NCI-H2081 (cell line): ENCODE measurements at places on chromosomes 7 and 10.

- DNase-seq = no peak
Observed at GRCh38 chr7:107479303-107479702, 9.4 kb downstream of the GPR22 start.

DNA sequence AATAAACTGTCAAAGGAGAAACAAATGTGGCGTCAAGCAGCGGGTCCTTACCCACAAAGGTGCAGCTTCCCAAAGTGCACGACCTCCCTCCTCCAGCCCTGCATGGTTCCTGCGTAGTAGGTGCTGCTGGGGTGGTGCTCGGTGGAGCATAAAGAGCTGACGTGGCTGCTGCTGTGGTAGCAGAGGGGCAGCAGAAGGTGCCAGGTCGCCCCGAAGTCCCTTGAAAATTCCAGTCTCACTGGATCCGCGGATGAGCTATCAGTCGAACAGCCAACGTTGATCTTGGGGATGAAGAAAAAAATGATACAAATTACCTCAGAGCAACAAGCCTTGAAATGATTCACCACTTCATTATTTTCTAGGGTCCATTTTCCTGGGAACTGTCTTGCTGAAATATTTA, 105.0 kb upstream of the SLC26A5 start:
- DNase-seq = no peak

DNA sequence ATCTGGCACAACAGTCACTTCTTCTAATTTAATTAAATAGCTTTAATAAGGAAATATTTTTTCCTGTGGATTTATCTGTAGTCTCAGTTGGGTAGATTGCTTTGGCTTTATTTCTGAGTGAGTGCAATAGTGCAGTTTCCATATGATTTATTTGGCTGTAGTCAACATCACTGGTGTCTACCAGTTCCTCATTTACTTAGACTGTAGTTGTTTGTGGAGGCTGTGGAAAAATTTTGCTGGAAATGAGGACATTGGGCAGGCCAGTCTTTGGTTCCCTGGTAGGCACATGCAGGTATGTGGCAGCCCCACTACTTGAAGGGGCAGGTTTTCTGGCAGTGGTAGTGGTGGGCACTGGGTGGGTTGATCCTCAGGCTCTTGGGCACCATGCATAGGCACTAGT, 15.5 kb downstream of the TAS2R40 start:
- DNase-seq = no peak

- DNase-seq = no peak
Observed at GRCh38 chr7:87414794-87415188, 60.7 kb downstream of the ABCB4 start.

GRCh38 chr7:43954524-43955228, 28.4 kb downstream of the UBE2D4 start:
- no peak for DNase-seq

DNA sequence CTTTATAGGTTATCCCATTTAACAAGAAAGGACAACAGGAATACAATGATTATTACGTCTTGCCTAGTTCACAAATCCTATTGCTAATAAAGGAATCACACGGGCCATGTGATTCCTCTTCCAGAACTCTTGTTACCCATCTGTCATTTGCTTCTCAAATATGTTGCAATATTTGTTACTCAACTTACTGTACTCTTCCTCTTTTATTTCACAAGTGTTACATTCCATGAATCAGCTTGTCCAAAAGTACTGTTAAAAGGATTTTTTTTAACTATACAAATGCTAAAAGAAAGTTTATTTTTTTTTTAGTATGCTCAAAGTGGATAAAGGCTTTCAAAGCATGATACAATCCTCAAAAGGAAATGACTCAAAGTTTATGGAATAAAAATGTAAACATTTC, 3.9 kb upstream of the CD36 start:
- no peak for DNase-seq

- DNase-seq = no peak
Observed at GRCh38 chr10:43965033-43965917, 316.6 kb upstream of the ZNF32 start.

- DNase-seq = no peak
Observed at GRCh38 chr10:1257274-1257673, 201.1 kb downstream of the WDR37 start.

GRCh38 chr7:19269301-19269700, 124.1 kb upstream of the FERD3L start:
- DNase-seq = no peak

GRCh38 chr10:117374506-117375359, 507 bp downstream of the PDZD8 start:
- DNase-seq = no peak

- DNase-seq = peak; percentile 46
Observed at GRCh38 chr10:788796-789748, 99.6 kb upstream of the DIP2C start.

DNA sequence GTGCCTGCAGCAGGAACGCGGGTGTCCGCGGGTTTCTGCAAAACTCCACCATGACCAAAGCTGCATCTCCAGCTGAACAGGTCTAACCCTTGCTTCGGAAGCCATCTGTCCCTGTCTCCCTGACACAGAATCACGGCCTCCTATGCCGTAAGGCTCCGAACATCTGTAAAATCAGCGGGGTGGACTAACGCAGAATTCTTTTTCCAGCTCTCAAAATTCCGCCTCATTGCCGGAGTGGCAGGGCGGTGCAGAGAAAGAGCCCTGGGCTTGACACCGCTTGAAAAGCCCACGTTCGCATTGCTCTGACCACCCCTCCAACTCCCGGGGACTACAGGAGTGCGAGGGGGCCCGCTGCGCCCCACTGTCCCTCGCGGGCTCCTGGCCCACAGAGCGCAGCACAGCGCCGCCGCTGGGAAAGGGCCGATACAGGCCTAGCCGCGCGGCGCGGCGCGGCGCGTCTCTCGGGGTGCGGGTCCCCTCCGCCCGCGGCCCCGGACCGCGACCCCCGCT, 409 bp downstream of the DNMBP start:
- DNase-seq = peak; percentile 31

DNA sequence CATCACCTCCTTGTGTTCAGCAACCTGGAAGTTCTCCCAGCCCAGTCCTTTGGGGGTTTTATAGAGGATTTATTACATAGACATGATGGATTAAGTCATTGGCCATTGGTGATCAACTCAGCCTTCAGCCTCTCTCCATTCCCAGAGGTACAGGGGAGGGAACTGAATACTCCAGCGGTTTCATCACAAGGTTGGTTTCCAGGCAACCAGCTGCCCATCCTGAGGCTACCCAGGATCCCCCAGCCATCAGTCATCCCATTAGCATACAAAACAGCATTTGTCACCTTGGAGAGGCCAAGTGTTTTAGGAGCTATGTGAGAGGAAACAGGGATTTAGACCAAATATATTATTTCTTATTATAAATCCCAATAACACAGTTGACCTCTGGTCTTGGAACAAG, 584.8 kb upstream of the NRP1 start:
- no peak for DNase-seq

GRCh38 chr7:31107106-31108090, 55.3 kb downstream of the ADCYAP1R1 start:
- no peak for DNase-seq
